Uterus (tissue), 4 donors: ENCODE measurements at places on chromosomes 5 and 9. TPM values are rescaled to one million over a fixed set of nuclear protein-coding genes. Genes with fewer than 3 reads are reported as not detected.

The KCNMB1 gene
- total RNA-seq: 9.5 TPM

- H3K4me3 ChIP-seq: no peak overlapping the region
- no peak overlapping the region for H3K27ac ChIP-seq
- H3K36me3 ChIP-seq: no peaks in the 10 kb centered on the region
- no peaks in the 10 kb centered on the region for H3K27me3 ChIP-seq
- no peaks in the 10 kb centered on the region for H3K4me1 ChIP-seq
Observed at GRCh38 chr9:86578722-86579121, 224.5 kb upstream of the TUT7 start.

The FAM153A gene
- 1.7 TPM for total RNA-seq

GRCh38 chr5:31809050-31809870 lies 170.3 kb downstream of the PDZD2 start:
- H3K4me3 ChIP-seq: no peak overlapping the region
- H3K36me3 ChIP-seq: no peaks in the 10 kb centered on the region
- H3K4me1 ChIP-seq: no peaks in the 10 kb centered on the region
- no peak overlapping the region for H3K27ac ChIP-seq
- no peaks in the 10 kb centered on the region for H3K27me3 ChIP-seq

The EFNA5 gene
- total RNA-seq: 16.9 TPM

DNA sequence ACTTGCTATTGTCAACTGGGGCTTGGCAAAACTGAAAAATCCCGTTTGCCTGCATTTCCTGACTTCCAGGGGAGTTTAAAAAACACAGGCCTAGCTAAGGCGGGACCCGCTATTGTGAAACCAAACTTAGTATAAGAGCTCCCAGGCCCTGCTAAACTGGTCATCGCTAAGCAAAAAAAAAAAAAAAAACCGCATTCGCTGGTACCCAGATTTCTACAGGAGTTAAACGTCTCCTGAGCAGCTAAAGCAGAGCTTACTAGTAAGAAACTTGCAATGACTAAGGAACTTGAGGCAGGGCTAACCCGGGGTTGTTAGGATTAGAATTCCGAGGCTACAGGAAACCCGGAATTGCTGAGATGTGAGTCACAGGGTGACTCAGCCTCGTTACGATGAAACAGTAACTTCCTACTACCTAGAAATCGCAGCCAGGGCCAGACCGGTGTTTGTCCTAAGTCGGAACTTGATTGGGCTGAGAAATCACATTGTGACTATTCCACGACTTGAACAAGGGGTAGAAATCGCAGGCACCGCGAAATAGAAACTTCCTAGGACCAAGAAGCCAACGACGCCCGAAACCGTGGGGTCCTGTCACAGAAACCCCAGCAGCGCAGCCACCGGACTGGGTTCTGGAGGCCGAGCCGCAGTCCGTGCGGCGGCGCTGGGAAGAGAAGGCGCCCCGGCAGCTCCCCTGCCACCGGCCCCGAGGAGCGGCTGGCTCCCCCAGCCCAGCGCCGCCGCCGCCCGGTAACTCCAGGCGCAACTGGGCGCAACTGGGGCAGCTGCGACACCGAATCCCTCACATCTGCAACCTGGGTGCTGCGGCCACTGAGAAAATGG lies 89.4 kb downstream of the ANXA2R start:
- no peaks in the 10 kb centered on the region for H3K36me3 ChIP-seq
- H3K4me1 ChIP-seq: no peaks in the 10 kb centered on the region
- peak overlapping the region; percentile 49 for H3K4me3 ChIP-seq

The TXNDC8 gene
- not detected for total RNA-seq

DNA sequence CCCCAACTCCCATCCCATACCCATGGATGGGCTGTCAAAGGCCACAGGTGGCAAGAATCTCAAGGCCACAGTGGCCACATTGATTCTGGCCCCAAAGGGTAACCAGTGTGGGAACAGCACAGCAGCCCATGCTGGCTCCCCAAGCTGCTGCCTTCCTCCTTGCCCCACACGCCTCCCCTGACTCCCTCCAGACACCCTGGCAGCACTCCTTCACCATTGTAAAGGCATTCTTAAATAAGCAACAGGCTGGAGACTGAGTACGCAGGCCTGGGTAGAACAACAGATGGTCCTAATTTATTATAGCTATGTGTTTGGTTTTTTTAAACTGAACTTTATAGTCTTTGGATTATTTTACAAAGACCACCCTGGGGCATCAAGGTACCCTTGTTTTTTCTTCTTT lies 158.8 kb downstream of the TSSK1B start:
- H3K4me3 ChIP-seq: no peak overlapping the region
- H3K36me3 ChIP-seq: no peaks in the 10 kb centered on the region
- no peak overlapping the region for H3K27ac ChIP-seq
- no peaks in the 10 kb centered on the region for H3K4me1 ChIP-seq

GRCh38 chr5:160262151-160263074 lies 33.1 kb downstream of the FABP6 start:
- H3K4me1 ChIP-seq: no peaks in the 10 kb centered on the region
- no peaks in the 10 kb centered on the region for H3K36me3 ChIP-seq
- no peak for DNase-seq
- no peaks in the 10 kb centered on the region for H3K27me3 ChIP-seq
- no peak overlapping the region for H3K4me3 ChIP-seq
- H3K27ac ChIP-seq: no peak overlapping the region

The NCBP1 gene
- 27.7 TPM for total RNA-seq

- no peak overlapping the region for H3K27ac ChIP-seq
- H3K36me3 ChIP-seq: no peaks in the 10 kb centered on the region
- DNase-seq: no peak
- no peak overlapping the region for H3K4me3 ChIP-seq
- no peaks in the 10 kb centered on the region for H3K4me1 ChIP-seq
Observed at GRCh38 chr5:100456615-100457014, 78.6 kb upstream of the FAM174A start.

The RGS7BP gene
- 2.3 TPM for total RNA-seq

DNA sequence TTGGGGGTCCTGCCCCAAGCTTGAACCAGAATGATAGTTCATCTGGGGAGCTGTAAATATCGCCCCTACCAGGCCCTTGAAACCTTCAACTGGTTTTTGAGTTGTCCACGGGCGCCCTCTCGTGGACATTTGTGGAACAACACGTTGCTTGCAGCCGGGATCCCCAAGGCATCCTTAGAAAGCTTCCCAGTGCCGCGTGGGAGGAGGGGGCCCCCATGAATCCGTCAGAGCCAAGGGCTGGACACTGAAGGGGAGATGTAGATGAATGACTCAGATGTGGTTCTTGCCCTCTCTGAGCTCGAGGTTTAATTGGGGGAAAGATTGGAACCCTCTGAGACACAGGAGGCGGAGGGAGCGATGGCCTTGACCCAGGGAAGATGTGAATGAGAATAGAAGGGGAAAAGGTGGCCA lies 31.8 kb upstream of the ORM1 start:
- H3K27ac ChIP-seq: no peak overlapping the region
- H3K4me1 ChIP-seq: no peaks in the 10 kb centered on the region
- H3K36me3 ChIP-seq: no peaks in the 10 kb centered on the region
- DNase-seq: peak; percentile 82

DNA sequence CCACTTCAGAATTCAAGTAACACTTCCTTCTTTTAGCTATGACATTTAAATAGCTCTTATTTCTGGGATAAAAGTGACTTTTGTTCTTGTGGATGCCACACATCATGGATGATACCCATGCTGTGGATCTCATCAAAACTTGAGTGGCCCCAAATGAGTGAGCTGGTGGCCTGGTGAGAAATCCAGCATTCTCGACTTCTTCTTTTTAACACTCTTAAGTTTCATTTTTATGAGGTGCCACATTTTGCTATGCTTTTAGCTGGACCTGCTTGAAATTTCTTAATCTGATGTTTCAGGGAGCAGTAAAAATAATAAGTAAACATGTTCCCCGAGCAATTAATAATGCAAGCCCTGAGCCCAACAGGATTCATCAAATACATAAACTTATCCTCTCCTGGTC lies 384.8 kb upstream of the MEF2C start:
- no peak overlapping the region for H3K4me3 ChIP-seq
- no peak for DNase-seq
- H3K36me3 ChIP-seq: no peaks in the 10 kb centered on the region

DNA sequence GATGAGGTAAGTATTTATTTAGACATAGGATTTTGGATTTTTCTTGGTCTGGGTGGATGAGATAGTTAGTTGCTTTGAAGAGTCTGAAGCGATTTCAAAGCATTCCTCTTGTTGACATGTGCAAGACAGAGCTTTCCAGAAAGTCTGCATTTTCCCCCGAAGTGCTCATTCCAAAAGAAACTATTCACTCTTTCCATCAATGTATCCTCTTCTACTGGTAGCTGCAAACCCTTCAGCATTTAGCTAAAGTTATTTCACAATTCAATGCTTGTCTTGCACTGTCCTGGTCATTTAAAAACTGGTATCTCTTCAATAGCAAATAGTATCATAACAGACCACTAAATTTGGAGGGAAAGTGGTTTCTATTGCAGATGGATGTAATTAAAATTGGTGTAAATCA lies 13.0 kb downstream of the NREP start:
- peak overlapping the region; percentile 17 for H3K27ac ChIP-seq
- DNase-seq: no peak
- H3K4me3 ChIP-seq: no peak overlapping the region
- H3K4me1 ChIP-seq: peaks cover 11% of the 10 kb centered on the region
